CD4-positive, alpha-beta T cell (primary cell): ENCODE measurements at places on chromosomes 1 and 21.

- no peak for DNase-seq
Measured at GRCh38 chr1:227038401-227038800, 98.3 kb downstream of the COQ8A start.

DNA sequence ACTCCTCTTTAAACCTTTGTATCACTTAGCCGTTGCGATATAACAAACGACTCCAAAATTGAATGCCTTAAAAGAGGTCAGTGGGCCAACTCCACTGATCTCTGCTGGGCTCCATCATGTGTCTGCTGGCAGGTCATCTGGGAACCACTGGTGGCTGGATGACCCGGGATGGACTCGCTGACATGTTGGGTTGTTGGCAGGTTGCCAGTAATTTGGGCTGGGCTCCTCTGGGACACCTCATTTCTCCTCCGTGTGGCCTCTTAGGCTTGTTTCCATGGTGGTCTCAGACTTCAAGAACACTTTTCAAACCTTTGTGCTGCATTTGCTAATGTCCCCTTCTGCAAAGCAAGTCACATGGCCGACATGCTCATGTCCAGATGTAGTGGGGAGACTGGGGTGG, 139.3 kb upstream of the POU3F1 start:
- DNase-seq: no peak

DNA sequence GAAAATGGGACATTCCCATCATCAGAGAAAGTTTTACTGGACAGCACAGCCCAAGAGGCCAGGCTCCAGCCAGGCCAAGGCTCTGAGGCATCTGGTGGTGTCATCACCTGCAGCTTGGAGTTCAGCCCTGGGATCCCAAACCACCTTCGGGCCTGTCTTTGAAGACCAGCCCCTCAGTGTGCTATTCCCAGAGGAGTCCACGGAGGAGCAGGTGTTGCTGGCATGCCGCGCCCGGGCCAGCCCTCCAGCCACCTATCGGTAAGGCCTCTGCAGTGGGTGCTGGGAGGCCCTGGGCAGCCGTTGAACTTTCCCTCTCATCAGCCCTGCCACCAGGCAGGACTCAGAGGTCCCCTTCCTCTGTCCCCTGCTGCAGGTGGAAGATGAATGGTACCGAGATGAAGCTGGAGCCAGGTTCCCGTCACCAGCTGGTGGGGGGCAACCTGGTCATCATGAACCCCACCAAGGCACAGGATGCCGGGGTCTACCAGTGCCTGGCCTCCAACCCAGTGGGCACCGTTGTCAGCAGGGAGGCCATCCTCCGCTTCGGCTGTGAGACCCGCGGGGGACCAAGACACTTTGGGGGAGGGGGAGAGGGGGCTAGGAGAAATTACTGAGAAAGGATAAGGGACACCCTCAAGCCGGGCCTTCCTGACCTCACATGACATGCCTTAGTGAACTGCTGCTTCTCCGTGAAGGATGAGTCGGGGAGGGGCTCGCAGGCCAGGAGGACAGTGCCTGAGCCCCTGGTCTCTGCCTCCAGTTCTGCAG, 15.0 kb downstream of the CNTN2 start:
- no peak for DNase-seq

- peak; percentile 50 for DNase-seq
Measured at GRCh38 chr1:228734881-228735801, at the start of gene RHOU. RHOU (plus strand) TSS chr1:228735479; CDS start chr1:228735743, 264 bp downstream.

DNA sequence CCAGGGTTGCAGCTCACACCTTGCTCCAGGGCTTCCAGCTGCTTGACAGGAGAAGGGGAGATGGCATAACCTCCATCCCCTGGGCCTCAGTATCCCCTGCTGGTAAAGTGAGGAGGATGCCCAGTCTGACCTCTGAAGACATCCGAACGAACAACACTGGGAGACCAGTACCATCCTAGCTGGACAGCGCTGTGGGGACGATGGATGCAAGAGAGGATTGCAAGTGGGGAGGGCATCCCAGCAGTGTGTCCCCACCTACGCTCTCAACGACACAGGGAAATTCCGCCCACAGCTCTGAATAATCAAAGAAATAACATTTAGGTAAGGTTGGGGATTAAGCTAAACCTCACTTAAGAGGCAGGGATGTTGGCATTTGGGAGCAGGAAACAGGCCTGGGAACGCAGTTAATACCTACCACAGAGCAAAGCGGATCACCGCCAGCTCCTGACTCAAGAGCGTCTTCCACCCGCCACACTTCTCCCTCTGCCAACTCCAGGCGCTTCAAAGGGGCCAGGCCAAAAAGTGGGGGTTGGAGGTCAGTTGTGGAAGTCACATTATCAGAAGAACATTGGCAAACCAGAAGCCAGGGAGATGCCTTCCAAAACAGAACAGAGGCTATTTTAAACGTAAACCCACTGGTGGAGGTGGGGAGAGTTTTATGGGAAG, 47.6 kb downstream of the SSBP3 start:
- no peak for DNase-seq

- no peak for DNase-seq
Measured at GRCh38 chr1:174174461-174175329, 15.4 kb downstream of the RABGAP1L start.

- no peak for DNase-seq
Measured at GRCh38 chr1:208848854-208849253, 604.7 kb upstream of the PLXNA2 start.
